ENCODE measurements at places on chromosomes 16 and 17.

- no peak overlapping the region for H3K27ac ChIP-seq
- peaks cover 65% of the 10 kb centered on the region for H3K36me3 ChIP-seq
- no peaks in the 10 kb centered on the region for H3K27me3 ChIP-seq
- peaks cover 66% of the 10 kb centered on the region for H3K4me1 ChIP-seq
- H3K4me3 ChIP-seq: no peak overlapping the region
- DNase-seq: no peak
These were observed 27.3 kb downstream of the AATF start for GRCh38 chr17:36975922-36976515.

- peaks cover 56% of the 10 kb centered on the region for H3K27me3 ChIP-seq
- H3K4me1 ChIP-seq: no peaks in the 10 kb centered on the region
- DNase-seq: no peak
- no peaks in the 10 kb centered on the region for H3K36me3 ChIP-seq
These were observed 62.0 kb upstream of the CRHR1 start for GRCh38 chr17:45722161-45722560.

DNA sequence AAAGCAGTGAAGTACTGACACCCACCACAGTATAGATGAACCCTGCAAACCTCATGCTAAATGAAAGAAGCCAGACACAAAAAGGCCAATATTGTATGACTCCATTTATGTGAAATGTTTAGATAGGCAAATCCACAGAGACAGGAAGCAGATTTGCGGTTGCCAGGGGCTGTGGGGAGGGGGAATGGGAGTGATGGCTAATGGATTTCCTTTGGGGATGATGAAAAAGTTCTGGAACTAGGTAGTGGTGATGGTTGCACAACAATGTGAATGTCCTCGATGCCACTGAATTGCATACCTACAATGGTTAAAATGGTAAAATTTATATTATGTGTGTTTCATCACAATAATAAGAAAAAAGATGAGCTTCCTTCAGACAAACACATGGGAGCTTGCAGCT, 28.4 kb upstream of the WFIKKN2 start:
- H3K4me3 ChIP-seq: no peak overlapping the region
- H3K4me1 ChIP-seq: no peaks in the 10 kb centered on the region
- no peak for DNase-seq
- H3K36me3 ChIP-seq: no peaks in the 10 kb centered on the region
- no peaks in the 10 kb centered on the region for H3K27me3 ChIP-seq
- no peak overlapping the region for H3K27ac ChIP-seq

DNA sequence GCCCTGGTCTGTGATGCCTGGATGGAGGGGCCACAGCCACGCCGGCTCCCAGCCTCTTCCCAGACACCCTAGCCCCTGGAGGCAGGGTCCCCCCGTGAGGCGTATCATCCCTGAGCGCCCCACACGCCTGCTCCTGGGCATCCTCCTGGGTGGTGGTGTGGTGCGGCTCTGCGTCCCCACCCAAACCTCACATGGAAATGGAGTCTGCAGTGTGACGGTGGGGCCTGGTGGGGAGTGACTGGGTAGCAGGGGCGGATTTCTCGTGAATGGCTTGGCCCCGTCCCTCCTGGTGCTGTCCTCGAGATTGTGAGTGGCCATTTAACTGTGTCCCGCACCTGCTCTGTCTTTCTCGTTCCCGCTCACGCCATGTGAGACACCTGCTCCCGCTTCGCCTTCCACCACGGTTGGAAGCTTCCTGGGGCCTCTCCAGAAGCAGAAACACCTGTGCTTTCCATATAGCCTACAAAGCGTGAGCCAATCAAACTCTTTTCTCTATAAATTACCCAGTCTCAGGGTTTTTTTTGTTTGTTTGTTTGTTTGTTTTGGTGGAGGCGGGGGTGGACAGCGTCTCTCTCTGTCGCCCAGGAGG, 5.9 kb upstream of the SSTR5 start:
- no peaks in the 10 kb centered on the region for H3K36me3 ChIP-seq
- H3K4me3 ChIP-seq: no peak overlapping the region
- no peaks in the 10 kb centered on the region for H3K4me1 ChIP-seq
- peaks cover 60% of the 10 kb centered on the region for H3K27me3 ChIP-seq
- no peak overlapping the region for H3K27ac ChIP-seq
- no peak for DNase-seq

DNA sequence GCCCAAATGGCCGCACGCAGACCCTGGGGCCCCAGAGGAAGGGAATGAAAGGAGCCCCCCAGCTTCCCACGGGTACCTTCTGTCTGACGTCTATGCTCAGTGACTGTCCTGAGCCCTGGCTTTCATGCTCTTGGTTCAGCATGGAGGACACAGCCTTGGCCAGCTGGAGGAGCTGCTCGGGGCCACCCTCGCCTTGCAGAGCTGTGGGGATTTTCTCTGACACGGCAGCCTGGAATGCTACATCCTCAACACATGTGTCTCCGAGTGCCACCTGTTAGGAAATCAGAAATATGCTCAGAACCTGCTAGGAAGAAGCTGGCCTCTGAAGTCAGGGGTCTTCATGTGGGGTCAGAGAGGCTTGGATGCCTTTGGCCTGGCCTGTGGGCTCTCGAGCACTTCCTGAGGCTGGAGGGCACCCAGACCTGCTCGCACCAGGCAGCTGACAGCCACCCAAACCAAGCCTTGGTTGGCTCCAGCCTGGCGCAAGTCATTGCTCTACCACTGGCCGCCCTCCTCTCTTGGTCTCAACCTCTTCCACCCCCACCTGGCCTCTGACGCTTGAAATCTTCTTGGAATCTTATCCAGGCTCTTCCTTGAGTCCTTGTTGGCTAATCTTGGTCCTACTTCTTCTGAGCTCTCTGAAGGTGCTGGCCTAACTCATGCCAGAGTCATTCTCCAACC, 63.7 kb upstream of the BCO1 start:
- H3K36me3 ChIP-seq: no peaks in the 10 kb centered on the region
- no peak for DNase-seq
- H3K4me1 ChIP-seq: no peaks in the 10 kb centered on the region

DNA sequence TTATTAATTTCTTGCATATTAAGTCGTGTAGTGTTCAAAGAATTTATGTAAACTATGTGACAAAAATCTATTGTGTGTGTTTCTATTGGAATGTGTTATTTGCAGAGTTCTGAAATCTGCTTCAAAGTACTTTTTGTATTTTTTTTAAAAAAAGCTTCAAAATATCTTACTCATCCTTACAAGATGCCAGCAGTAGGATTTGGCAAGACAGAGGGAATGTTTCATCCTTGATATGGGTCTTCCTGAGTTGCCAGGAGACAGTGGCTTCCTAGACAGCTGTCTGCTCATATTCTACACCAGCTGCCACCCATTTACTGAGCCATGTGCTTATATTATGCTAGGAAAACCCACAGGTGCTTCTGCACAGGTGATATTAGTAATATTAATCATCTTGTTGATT, 36.4 kb downstream of the EFCAB5 start:
- H3K4me3 ChIP-seq: no peak overlapping the region
- no peak overlapping the region for H3K27ac ChIP-seq
- H3K4me1 ChIP-seq: no peaks in the 10 kb centered on the region
- no peaks in the 10 kb centered on the region for H3K36me3 ChIP-seq
- no peak for DNase-seq

DNA sequence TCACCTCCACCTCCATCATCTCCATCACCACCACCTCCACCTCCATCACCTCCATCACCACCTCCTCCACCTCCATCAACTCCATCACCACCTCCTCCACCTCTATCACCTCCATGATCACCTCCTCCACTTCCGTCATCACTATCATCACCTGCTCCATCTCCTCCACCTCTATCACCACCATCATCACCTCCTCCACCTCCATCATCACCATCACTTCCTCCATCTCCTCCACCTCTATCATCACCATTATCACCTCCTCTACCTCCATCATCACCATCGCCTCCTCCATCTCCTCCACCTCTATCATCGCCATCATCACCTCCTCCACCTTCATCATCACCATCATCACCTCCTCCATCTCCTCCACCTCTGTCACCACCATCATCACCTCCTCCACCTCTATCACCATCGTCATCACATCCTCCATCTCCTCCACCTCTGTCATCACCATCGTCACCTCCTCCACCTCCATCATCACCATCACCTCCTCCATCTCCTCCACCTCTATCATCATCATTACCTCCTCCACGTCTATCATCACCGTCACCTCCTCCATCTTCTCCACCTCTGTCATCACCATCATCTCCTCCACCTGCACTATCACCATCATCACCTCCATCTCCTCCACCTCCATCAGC, 27.0 kb downstream of the ADGRG5 start:
- H3K4me3 ChIP-seq: no peak overlapping the region
- H3K36me3 ChIP-seq: peaks cover 6% of the 10 kb centered on the region
- no peaks in the 10 kb centered on the region for H3K27me3 ChIP-seq
- peaks cover 21% of the 10 kb centered on the region for H3K4me1 ChIP-seq
- DNase-seq: no peak

- no peak overlapping the region for H3K4me3 ChIP-seq
- H3K36me3 ChIP-seq: no peaks in the 10 kb centered on the region
- peaks cover 33% of the 10 kb centered on the region for H3K27me3 ChIP-seq
These were observed 31.1 kb upstream of the JPH3 start for GRCh38 chr16:87570938-87571867.

DNA sequence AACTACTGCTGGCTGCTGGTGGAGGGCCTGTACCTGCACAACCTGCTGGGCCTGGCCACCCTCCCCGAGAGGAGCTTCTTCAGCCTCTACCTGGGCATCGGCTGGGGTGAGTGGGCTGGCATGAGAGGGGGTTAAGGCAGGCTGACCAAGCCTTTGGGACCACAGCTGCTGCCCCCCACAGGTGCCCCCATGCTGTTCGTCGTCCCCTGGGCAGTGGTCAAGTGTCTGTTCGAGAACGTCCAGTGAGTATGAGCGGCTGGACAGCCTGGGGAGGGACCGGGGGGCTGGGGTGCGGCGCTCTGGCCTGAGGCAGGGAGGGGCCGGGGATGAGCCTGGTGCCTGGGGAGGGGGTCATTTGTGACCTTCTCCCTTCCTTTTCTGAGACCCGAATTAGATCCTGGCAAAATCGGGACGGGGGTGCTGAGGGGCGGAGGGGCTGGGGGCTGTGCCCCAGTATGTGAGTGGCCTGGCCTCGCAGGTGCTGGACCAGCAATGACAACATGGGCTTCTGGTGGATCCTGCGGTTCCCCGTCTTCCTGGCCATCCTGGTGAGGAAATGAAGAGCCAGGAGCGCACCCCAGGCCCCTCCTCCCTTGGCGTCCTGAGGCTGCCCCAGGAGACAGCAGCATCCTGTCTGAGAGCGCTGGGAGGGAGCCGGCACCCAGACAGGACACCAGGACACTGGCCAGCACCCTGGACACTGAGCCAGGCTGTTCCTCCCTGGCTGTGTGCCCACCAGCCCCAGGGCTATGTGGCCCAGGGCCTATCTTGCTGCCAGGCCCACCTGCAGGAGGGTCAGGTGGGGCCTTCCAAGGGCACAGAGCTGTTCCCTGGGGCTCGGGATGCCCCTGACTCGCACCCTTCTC, 8.0 kb downstream of the GCGR start:
- no peak overlapping the region for H3K27ac ChIP-seq
- no peak for DNase-seq
- H3K36me3 ChIP-seq: no peaks in the 10 kb centered on the region
- H3K27me3 ChIP-seq: peaks cover 27% of the 10 kb centered on the region

- H3K4me3 ChIP-seq: no peak overlapping the region
- H3K27me3 ChIP-seq: no peaks in the 10 kb centered on the region
- no peak overlapping the region for H3K27ac ChIP-seq
- DNase-seq: no peak
These were observed 12.6 kb upstream of the CLTC start for GRCh38 chr17:59607061-59607460.

DNA sequence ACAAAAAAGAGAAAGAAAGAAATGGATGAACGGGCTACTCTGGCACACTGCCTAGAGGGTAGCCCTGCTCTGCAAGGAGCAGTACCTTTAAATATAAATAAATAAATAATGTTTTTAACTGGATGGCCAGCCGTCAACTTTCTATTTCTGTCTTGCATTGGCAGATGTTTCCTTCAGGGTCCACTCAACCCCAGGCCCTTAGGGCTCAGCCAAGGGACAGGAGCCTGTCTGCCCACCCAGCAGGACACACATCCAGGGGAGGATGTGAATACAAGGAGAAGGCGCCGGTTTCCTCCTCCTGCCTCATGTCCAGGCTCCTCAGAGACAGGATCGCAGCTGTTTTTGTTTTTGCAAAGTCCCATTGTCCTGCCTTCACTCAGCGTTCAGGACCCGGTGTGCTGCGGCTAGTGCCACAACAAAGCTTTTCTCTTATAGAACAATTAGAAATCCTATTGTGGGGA, 22.6 kb downstream of the TTYH2 start:
- no peak overlapping the region for H3K27ac ChIP-seq
- no peaks in the 10 kb centered on the region for H3K4me1 ChIP-seq
- no peak for DNase-seq

GRCh38 chr17:3683054-3683511, 12.9 kb downstream of the P2RX5 start:
- no peaks in the 10 kb centered on the region for H3K27me3 ChIP-seq
- peak overlapping the region; percentile 69 for H3K27ac ChIP-seq
- H3K4me3 ChIP-seq: no peak overlapping the region
- H3K4me1 ChIP-seq: peaks cover 9% of the 10 kb centered on the region

- H3K36me3 ChIP-seq: no peaks in the 10 kb centered on the region
- H3K4me3 ChIP-seq: no peak overlapping the region
- no peaks in the 10 kb centered on the region for H3K4me1 ChIP-seq
- no peaks in the 10 kb centered on the region for H3K27me3 ChIP-seq
- H3K27ac ChIP-seq: no peak overlapping the region
These were observed 340.3 kb upstream of the CDH5 start for GRCh38 chr16:66026211-66026610.

GRCh38 chr17:27463235-27463677, 7.0 kb downstream of the KSR1 start:
- no peaks in the 10 kb centered on the region for H3K27me3 ChIP-seq
- peaks cover 41% of the 10 kb centered on the region for H3K36me3 ChIP-seq
- peak overlapping the region; percentile 37 for H3K4me3 ChIP-seq
- DNase-seq: no peak
- H3K4me1 ChIP-seq: peaks cover 93% of the 10 kb centered on the region

GRCh38 chr17:66831383-66832210, 3.3 kb upstream of the CACNG5 start:
- no peak overlapping the region for H3K27ac ChIP-seq
- no peak overlapping the region for H3K4me3 ChIP-seq
- no peak for DNase-seq
- peaks cover 83% of the 10 kb centered on the region for H3K27me3 ChIP-seq
- peaks cover 4% of the 10 kb centered on the region for H3K4me1 ChIP-seq

GRCh38 chr16:2163211-2163881, 7.8 kb downstream of the TRAF7 start:
- peaks cover 31% of the 10 kb centered on the region for H3K36me3 ChIP-seq
- peak overlapping the region; percentile 76 for H3K27ac ChIP-seq
- H3K27me3 ChIP-seq: no peaks in the 10 kb centered on the region
- no peak overlapping the region for H3K4me3 ChIP-seq
- peaks cover 15% of the 10 kb centered on the region for H3K4me1 ChIP-seq
- no peak for DNase-seq

Data from activated T-cell treated with anti-CD3 and anti-CD28 coated beads, Interleukin-2, amount 50 U/mL, for 24 hours (primary cell).